ENCODE measurements at places on chromosomes 1 and 21. TPM values are rescaled to one million over a fixed set of nuclear protein-coding genes. Genes with fewer than 3 reads are reported as not detected.

- no peaks in the 10 kb centered on the region for H3K36me3 ChIP-seq
- H3K4me3 ChIP-seq: no peak overlapping the region
- no peak for DNase-seq
- H3K27me3 ChIP-seq: no peaks in the 10 kb centered on the region
Observed at GRCh38 chr1:168218658-168219057, 7.1 kb upstream of the SFT2D2 start.

DNA sequence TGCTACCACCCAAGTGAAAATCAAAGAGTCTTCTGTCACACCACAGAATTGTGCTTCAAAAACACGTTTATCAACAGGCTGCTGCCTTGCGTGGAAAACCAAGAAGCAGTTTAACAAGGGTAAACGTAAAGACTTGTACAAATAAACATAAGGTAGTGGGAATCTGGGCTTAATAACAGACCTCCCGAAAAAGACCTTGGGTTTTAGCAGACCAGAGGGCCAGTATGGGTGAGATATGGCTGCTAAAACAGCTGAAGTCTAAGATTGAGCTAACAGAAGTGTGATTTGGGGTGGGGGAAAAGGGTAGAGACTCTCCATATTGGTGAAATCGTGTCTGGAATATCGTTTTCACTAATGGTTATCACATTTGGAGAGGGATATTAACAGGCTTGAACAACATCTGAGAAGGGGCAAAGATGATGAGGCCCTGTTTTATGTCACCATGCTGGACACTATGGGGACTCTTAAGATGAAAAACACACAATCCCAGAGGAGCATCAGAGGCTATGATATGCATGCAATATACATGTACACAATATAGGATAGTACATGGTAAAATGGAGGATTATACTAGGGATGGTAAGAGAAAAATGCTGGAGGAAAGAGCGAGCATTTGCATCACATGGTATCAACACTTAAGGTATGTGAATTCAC lies 1.4 kb downstream of the MOV10 start:
- H3K27me3 ChIP-seq: no peaks in the 10 kb centered on the region
- DNase-seq: no peak
- H3K27ac ChIP-seq: no peak overlapping the region
- peaks cover 31% of the 10 kb centered on the region for H3K4me1 ChIP-seq
- H3K4me3 ChIP-seq: peak overlapping the region; percentile 89

DNA sequence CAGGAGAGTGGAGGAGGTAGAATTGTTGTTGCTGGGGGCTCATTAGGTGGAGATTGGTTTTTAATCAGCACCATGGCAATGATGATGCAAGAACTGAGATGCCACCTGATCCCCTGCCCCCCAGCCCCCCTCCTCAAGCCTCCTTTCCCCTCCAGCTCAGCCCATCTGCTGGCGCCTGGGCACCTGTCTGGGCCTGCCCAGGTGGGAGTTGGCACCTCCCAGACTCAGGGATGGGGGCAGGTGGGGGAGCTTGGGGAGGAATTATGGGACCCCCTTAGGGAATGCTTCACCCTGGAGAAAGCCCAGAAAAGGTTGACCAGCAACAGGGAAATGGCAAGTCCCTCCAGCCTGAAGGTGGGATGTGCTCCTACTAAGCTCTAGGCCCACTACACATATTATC lies 1.5 kb upstream of the NHLH1 start:
- no peaks in the 10 kb centered on the region for H3K4me1 ChIP-seq
- no peak overlapping the region for H3K4me3 ChIP-seq
- peak; percentile 21 for DNase-seq
- H3K27me3 ChIP-seq: no peaks in the 10 kb centered on the region
- peaks cover 8% of the 10 kb centered on the region for H3K36me3 ChIP-seq
- no peak overlapping the region for H3K27ac ChIP-seq

DNA sequence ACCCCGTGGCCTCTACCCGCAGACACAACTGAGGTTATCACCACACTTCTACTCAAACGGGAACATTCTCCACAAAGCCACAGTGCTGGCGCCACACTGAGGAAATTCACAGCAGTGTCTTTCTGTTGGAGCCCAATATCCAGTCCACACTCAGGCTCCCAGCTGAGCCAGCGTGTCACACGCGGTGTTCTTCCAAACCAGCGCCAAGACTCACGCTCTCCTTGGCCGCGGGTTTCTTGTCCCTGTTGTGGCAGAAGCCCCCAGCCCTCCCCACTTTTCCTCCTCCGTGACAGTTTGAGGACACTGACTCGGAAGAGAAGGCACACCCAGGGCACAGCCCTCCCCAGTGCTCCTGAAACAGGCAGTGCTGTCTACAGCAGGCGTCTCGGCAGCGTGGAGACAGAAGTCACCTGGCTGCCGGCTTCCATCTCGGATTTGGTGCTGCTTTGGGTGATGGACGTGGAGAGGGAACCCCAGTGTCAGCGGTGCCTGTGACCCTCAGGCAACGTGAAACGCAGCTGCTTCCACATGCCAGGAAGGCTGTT lies 35.4 kb upstream of the AGPAT3 start:
- H3K27me3 ChIP-seq: no peaks in the 10 kb centered on the region
- peak overlapping the region; percentile 23 for H3K4me3 ChIP-seq
- peaks cover 65% of the 10 kb centered on the region for H3K4me1 ChIP-seq
- DNase-seq: peak; percentile 73
- peak overlapping the region; percentile 97 for H3K27ac ChIP-seq
- no peaks in the 10 kb centered on the region for H3K36me3 ChIP-seq

LEPR gene
- 5.0 TPM for total RNA-seq

SCNM1 gene
- total RNA-seq: 62.9 TPM

UTS2 gene
- not detected for total RNA-seq

PPM1J gene
- total RNA-seq: not detected

GRCh38 chr1:196535727-196536126 lies 72.5 kb downstream of the KCNT2 start:
- no peaks in the 10 kb centered on the region for H3K4me1 ChIP-seq
- H3K4me3 ChIP-seq: no peak overlapping the region
- no peaks in the 10 kb centered on the region for H3K36me3 ChIP-seq
- no peak for DNase-seq
- H3K27me3 ChIP-seq: no peaks in the 10 kb centered on the region

EPB41 gene
- 2.1 TPM for total RNA-seq

ACTA1 gene
- total RNA-seq: not detected

Data from SJSA1 (cell line).